ENCODE measurements at places on chromosomes 3 and 15.

- DNase-seq, result no peak
Measured at GRCh38 chr3:1943395-1944118, 155.1 kb upstream of the CNTN4 start.

DNA sequence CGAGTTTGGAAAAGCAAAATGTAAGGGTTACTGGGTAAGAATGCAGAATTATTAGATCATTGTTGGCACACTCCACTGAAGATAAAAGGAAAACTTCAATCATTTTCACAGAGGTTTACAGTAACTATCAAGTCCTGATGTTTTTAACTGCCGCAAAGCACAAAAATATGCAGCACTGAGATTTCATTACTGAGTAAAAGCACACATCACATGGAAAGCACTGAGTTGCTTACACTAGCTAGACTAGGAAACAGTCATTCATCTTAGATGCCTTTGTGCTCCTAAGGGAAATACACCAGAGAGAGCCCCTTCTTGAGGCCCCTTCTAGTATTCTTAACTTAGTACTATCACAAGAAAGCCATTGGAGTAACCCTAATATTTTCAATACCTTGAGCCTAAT is 11.8 kb upstream of the P2RY1 start:
- no peak for DNase-seq

DNA sequence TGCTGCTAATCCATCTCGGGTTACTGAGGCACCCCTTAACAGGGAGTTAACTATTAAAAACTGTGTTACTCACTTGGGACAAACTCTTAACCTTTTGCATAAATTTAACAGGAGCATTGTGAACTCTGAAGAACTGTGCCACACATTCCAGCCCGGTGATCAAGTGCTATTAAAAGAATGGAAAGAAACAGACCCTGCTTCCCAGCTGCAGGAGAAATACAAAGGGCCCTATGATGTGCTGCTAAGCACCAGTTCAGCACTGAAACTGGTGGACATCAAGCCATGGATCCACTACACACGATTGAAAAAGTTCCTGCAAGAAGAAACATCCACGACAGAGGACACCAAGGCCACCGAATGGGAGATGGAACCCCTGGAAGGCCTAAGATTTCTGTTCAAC is 114.7 kb upstream of the PLCL2 start:
- no peak for DNase-seq

GRCh38 chr15:69074001-69074842 is 59.7 kb downstream of the NOX5 start:
- no peak for DNase-seq

- peak; percentile 92 for DNase-seq
Measured at GRCh38 chr15:63553388-63553791, 43.8 kb upstream of the FBXL22 start.

DNA sequence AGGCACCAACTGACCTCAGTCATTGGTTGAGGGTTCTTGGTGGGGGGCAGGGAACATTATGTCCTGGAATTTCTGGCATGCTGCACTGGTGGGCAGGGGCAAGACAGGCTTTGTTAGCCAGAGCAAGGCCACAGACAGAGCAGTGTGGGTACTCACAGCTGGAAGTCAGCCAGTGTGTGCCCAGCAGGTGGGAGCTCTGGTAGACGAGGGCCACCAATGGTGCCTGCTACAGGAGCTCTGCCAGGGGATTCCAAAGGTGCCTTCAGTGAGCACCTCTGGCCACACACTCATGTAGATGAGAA is 31.3 kb downstream of the CYP8B1 start:
- no peak for DNase-seq

- DNase-seq, result no peak
Measured at GRCh38 chr3:100400419-100400779, 490 bp downstream of the TOMM70 start.

DNA sequence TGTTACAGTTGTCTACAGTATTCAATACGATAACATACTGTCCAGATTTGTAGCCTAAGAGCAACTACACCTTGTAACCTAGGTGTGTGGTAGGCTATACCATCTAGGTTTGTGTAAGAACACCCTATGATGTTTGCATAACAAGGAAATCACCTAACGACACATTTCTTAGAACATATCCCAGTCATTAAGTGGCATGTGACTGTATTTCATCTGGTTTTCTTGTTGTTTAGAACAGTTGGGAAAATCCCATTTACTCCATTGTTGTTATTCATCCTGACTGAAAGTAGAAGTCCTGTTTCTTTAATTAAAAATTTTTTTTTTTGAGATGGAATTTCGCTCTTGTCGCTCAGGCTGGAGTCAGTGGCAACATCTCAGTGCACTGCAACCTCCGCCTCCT is 31.3 kb downstream of the LRRC28 start:
- DNase-seq, result no peak

GRCh38 chr3:52144034-52144795 is 10.0 kb downstream of the POC1A start:
- peak; percentile 54 for DNase-seq

- DNase-seq, result no peak
Measured at GRCh38 chr3:39762537-39763070, 46.8 kb upstream of the MYRIP start.

- no peak for DNase-seq
Measured at GRCh38 chr3:160124224-160124623, 101.0 kb upstream of the C3orf80 start.

DNA sequence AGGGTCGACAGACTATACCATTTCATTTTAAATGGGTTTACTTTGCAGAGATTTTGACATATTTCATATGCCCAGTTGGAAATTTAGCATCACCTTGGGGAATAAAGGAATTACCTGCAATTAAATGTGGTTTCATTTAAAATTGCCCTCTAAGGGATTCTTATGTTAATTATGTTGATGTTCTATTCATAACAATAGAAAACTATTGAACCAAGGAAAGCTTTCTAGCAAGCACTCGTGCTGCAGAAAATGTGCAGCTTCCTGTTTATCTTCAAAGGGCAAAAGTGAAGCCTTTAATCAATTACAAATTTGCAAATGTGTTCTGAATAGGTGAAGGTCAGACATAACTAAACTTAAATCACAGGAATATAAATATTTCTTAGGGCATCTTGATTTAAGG is 352.1 kb downstream of the CHST2 start:
- DNase-seq, result no peak

- no peak for DNase-seq
Measured at GRCh38 chr3:32106929-32107362, 526 bp downstream of the GPD1L start.

DNA sequence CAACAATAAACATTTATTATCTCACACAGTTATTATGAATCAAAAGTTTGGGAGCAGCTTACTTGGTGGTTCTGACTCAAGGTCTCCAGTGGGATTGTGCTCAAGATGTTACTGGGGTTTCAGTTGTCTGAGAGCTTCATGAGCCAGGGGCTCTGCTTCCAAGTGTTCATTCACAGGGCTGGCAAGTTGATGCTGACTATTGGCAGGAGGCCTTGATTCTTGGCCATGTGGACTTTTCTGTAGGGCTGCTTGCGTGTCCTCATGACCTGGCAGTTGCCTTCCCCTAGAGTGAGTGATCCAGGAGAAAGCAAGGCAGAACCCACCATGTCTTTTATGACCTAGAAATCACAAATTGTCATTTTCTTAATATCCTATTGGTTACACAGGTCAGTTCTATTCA is 87.2 kb upstream of the TNFAIP8L3 start:
- no peak for DNase-seq

GRCh38 chr15:59290295-59291212 is 82.1 kb downstream of the MYO1E start:
- no peak for DNase-seq

DNA sequence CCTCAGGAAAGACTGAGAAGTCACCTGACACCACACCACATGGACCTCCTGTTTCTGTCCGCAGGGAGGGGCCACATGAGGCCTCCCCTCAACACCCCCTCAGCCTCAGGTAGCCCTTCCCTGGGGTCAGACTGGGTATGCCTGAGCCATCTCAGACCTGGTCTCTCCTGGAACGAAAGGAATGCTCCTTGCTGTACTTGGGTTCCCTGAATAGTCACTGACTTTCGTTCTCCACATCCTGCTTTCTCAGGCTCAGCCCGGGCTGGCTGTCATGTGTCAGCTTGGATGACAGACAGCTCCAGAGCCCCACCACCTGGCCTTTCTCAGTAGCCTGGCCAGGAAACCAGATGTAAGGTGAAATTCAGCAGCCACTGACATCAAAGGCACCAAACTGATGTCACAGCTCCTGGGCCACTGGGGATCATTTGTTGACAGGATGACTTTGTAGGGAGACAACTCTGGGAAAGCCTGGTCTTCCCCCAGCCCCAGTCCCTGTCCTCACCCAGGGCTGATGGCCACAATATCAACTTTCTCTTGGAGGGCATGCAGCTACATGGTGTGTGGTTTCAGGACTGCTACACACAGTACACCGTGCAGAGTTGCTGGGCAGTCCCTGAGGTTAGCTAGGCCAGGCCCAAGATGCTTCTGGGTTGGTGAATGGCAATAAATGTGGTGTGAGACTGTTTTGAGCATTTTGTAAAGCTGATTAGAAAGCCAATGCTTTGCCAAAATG is 141.4 kb upstream of the MRPS22 start:
- DNase-seq, result no peak

- no peak for DNase-seq
Measured at GRCh38 chr15:69509131-69509530, 56.5 kb downstream of the RPLP1 start.

DNA sequence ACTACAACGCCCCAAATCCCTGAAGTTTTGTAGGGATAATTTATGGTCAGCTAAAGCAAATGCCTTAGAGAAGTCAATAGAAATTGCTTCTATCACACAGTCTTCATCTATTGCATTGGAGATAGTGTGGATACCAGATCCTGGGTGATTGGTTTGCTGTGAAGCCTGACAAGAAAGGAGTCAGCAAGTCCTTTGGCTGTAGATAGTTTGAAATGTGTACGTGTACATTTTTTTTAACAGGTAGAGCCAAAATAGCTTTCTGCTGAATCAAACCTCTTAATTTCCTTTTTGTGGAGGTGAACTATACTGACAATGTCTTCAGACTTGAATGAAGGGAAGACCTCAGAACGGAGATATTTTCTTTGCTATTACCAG is 312.3 kb downstream of the ZBBX start:
- DNase-seq, result no peak

- no peak for DNase-seq
Measured at GRCh38 chr15:89429023-89429422, 67.4 kb downstream of the RHCG start.

GRCh38 chr3:125418306-125418705 is 43.2 kb upstream of the ZNF148 start:
- DNase-seq, result no peak

DNA sequence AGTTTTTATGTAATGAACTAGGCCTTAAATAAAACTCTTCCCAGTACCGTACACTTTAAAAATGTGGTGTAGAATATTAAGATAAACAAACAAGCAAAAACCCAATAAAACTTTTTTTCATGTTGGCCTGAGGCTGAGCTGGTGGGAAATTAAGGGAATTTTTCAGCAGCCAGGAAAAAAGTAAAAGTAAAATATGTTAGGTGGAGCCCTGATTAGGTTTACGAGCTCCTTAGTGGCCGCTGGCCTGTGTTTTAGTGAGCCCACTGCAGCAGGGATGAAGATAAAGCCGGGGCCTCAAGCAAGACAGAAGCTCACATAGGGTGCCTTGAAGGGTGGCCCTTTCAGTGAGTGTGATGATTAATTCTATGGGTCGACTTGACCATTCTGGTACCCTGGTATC is 16.1 kb upstream of the ARL14 start:
- no peak for DNase-seq

- no peak for DNase-seq
Measured at GRCh38 chr15:94057305-94057704, 174.1 kb upstream of the MCTP2 start.

DNA sequence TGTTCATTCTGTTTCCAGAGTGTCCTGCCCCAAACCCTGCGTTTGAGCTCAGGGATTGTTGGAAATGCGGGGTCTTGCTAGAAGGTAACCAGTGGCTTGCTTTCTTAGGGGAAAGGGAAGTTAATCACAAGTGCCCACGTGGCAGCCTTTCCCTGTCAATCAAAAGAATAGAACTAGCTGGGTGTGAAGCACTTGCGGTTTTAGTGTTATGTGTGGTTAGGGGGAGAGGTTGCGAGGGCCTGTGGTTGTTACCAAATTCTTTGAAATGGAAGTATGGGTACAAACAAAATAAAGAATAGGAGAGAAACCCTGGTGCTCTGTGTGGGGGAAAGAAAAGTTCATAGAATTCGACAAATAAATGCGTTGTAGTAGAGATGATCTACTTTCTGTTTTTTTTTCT is 67.6 kb downstream of the FNDC3B start:
- DNase-seq, result no peak

GRCh38 chr15:77862651-77863104 is 214.8 kb downstream of the TBC1D2B start:
- no peak for DNase-seq
